AG10803 (cell line): ENCODE measurements at places on chromosomes 2 and 18.

- DNase-seq: peak; percentile 60
These were observed 85.3 kb downstream of the ZNF407 start for GRCh38 chr18:74682991-74683297.

DNA sequence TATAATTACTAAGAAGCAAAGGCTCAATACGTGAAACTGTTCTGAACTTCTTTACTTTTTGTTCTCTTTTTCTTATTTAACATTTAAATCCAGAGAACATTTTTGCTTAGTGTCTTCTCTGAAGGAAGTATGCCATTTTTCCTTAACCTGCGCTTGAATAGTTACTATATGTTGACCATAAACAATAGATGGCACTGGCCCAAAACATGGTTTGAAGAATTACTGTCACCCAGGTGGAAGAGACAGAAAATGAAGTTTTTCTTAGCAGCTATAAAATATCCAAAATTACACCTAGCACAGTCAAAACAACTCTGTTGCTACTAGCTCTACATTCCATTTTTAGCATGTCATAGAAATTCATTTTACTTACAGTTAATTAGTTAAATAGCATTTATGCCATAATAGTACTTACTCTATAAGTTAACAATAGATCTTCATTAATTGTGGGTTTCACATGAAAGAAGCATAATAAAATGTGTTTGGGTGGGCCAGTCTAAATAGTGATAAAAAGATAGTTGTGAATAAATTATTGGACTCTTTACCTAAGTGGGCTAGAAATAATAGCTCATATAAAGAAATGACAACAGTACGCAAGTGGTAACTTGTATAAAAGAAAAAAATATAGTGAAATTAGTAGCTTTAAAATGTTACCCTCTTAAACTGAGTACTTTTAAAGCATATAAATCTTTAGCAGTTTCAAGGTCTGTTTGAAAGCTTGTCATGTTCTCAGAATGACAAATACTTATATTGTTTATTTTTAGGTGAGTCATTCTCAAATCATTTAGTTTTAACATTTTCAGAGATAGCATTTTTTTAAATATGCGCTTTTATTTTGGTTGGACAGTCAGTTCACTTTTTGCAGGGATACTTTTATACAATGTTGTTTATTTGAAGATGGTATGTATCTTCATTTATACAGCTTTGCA, 3.7 kb downstream of the ETAA1 start:
- DNase-seq: no peak

GRCh38 chr2:132668987-132669907, 758 bp downstream of the LYPD1 start:
- no peak for DNase-seq

DNA sequence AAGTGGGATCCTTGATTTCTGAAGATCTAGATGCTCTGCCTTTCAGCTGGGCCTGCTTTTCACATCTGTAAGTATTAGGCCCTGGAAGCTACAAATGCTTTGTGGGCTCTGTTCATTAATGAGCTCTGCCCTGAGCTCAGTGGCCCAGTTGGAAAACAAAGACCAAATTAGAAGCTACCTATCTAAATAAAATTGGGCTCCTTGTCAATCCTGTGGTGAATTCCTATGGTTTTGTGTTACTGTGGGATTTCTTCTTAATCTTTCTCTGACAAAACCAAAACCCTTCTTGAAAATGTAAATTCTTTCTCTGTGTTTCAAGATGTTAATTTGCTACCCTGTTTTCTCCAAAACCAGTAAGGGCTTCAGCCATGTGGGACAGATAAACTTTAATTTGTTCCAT, 219.0 kb upstream of the HS6ST1 start:
- peak; percentile 49 for DNase-seq

DNA sequence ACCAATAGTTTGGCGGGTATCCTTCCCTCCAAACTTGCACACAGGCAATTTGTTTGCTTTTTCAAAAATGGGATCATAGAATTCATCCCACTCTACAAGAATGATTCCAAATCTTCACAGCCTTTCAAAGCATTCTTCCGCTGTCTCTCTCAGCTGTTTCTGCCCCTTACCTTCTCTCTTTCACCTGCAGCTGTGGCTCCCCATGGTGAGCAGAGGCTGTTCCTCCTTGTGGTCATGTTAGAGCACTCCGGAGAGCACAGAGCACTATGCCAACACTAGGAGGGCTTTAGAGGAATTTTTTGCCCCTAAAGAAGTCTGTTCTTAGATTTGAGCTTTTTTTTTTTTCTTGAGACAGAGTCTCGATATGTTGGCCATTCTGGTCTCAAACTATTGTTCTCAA, 30.4 kb downstream of the MTHFD2 start:
- no peak for DNase-seq

- no peak for DNase-seq
These were observed 67.0 kb upstream of the SERTAD2 start for GRCh38 chr2:64720535-64721319.

GRCh38 chr18:46148810-46149209, 44.6 kb downstream of the HAUS1 start:
- DNase-seq: peak; percentile 64

DNA sequence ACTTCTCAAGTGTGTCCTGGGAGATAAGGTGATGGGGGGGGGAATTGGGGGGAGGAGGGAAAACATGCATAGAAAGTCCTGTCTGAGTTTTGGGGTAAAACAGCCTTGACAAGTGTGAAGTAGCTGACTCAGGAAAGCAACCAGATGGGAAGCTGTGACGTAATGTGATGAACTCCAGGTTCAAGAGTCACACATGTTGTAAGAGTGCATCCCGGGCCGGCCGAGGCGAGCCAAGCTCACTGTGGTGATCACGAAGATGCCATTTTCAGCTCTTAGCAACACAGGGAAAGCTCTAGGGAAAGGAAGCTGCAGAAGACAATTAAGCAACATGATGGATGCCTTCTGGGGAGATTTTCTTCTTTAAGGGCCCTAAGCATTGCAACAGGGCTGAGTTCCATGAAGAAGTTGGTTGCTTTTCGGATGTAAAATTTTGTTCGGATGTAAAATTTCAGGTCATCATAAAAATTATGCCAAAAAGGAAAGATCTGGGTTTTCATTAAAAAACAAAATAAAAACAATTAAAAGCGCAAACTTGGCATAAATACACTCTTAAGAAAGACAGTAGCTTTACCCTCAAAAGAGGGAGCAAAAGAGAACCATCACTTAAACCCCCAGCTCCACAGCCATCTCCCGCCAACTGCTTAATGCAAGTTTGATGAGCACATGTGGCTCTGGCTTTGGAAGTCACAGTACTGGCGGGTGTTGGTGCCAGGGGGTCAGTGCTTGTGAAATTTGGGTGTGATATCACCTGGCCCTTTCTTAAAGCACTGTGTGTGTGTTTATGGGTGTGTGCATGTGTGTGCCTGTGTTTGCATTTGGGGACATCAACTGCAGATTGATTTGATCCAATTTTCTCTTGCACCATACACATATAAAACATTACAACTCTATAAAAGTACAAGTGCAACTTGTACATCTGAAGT, 19.1 kb downstream of the SERTAD2 start:
- DNase-seq: peak; percentile 92

GRCh38 chr2:43138441-43138840, 88.0 kb downstream of the ZFP36L2 start:
- no peak for DNase-seq

GRCh38 chr18:22952525-22952924, 19.4 kb downstream of the RBBP8 start:
- DNase-seq: no peak
